SW480 (cell line): ENCODE measurements at places on chromosomes 12 and 14.
A peak's percentile ranks its signal among the peaks of the same experiment; 100 is the strongest.

GRCh38 chr12:79085106-79085682 is 220.6 kb downstream of the SYT1 start:
- no peak for DNase-seq

- peak; percentile 88 for DNase-seq
Measured at GRCh38 chr14:103624860-103625259, 4.2 kb upstream of the KLC1 start.

DNA sequence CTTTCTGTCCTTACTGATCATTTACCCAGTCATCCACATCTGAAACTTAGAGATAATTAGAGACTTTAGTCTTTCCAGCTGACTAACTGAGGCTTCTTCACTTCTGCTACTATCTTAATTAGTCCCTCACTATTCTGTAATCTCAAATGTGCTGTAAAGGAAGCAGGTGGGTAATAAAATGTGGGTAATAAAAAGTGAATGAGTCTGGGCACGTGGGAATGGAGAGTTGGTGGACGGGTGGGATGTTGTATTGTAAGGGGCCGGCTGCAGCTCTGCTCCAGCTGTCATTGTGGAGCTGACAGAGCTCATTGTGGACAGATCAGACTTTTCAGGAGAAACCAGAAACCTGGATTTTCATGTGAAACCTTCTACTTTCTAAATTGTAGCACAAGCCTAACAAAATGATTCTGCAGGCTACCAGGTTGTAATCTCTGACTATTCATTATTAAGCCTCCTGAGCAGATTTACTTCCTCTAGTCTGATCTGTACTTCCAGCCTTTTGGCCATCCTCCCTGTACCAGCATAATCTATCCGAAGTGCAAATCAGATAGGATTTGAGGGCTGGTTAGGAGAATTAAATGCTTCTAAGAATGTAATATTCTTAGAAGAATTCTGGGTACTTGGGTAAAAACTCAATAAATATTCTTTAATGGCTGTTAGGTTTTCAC is 42.0 kb upstream of the BMAL2 start:
- DNase-seq = no peak

GRCh38 chr12:133220521-133220920 is 15.2 kb downstream of the ANHX start:
- no peak for DNase-seq

DNA sequence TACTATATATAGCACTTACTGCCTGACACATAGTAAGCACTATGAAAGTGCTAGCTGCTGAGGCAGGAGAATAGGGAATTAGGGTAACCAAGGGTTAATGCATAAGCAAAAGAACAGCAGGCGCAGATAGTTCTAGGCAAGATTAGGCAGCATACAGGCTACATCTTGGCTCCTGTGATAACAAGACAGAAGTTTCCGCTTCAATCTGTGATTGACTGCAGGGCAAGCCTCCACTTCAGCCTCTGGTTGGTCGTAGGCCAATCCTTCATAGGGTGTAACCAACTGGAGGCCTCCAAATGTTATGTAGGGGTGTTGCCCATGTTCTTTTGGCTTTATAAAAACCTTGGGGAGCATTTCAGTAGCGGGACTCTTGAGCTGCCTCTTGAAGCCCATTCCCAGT is 46.9 kb downstream of the KLHL28 start:
- no peak for DNase-seq

GRCh38 chr14:69321601-69322330 is 61.8 kb downstream of the GALNT16 start:
- no peak for DNase-seq
